Fibroblast of skin of back (primary cell): ENCODE measurements at places on chromosomes 5 and 9.

DNA sequence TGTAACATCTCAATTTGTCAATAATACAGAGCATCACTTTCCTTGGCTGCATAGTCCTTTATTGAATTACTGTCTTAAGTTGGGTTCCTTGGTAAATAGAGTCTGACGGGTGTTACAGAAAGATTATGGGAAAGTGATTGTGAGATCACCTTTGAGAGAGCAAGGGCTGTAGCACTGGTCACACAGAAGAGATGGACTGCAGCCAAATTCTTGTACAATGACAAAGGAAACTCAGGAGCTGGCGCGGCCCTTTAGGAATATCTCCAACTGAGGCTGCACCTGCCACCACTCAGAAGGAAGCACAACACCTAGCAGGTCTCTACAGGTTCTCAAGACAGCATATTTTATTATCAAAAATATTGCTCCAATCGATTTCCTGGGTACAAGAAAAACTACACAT, 350.0 kb upstream of the ISL1 start:
- no peak for DNase-seq

DNA sequence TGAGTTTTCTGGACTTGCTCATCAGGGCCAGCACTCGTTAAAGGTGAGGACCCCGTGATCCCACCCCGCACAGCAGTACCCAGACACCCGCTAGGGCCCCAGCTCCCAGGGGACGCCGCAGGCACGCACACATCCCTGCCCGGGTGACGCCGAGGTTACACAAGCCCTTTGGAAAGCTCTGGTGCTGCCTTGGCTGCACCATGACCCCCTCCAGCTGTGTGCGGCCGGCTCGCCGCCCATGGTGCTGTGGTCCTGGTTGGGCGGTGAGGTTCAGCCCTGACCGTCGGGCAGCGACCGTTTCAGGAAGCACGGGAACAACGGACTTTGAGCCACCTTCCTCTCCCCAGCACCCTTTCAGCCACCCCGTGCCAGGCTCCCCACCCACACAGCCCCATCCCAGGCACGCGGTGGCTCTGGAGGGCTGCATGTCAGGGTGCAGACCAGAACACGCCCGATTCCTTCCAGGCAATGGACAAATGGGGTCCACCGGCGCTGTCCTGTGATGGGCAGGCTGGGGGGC, 7.5 kb upstream of the SLC12A7 start:
- DNase-seq = no peak

- peak; percentile 32 for DNase-seq
Measured at GRCh38 chr9:16262477-16263261, 607.8 kb downstream of the BNC2 start.

DNA sequence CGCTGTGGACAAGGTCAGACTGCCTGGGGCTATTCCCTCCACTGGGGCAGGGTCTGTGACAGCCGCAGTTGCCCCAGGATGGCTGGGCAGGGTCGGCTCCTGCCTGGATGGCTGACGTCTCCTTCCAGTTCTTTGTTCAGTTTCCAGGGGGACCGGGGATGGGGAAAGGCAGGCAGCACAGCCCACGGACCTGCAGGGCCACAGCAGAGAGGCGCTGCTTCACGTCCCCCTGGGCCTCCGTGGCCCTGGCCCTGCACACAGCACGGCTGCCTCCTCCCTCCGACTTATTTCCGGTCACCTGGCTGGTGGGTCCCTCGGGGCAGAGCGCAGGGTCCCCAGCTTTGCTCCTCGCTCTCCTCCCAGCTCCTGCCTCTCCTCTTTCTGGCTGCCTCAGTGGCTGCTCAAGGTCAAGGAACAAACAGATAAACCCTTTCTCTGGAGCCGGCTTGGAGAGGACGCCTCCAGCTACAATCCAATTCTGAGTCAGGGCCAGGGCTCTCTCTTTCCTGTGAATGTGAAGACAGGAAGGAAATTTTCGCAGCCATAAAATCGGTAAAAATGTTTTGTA, 169.7 kb downstream of the C9orf50 start:
- no peak for DNase-seq

- DNase-seq = no peak
Measured at GRCh38 chr5:73899055-73899454, 273.1 kb downstream of the ARHGEF28 start.

DNA sequence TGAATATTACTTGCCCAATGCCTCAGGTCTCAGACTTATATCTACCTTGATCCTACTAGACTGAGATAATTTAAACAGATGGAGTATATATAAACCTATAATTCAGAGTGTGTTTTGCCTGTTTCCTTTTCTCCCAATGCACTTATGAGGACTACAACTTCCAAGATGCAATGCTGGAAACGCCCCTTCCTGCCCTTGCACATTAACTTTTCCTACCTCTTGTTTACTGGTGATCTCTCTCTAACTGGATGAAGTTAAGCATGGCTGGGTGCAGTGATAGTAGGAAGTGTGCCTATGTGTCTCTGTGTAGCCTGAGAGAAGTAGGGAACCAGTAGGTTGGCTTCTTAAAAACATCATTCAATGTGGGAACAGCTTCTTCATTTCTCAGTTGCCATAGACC, 115.2 kb downstream of the SVEP1 start:
- no peak for DNase-seq

GRCh38 chr9:126009047-126009446, 261.9 kb downstream of the PBX3 start:
- DNase-seq = no peak

DNA sequence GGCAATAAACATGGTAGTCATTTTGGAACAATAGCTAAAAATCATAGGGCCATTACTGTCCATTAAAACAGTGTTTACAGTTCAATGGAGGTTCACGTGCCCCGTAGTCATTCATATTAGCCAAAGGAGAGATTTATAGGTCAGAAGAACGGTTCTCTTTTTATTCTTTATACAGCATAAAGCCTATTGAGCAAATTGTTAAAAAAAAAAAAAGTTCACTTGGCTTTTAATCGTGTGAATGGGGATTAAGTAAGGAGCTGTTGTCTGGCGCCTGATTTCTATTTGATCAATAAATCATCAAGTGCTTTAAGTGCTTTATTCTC, 69.1 kb upstream of the TBCA start:
- no peak for DNase-seq

DNA sequence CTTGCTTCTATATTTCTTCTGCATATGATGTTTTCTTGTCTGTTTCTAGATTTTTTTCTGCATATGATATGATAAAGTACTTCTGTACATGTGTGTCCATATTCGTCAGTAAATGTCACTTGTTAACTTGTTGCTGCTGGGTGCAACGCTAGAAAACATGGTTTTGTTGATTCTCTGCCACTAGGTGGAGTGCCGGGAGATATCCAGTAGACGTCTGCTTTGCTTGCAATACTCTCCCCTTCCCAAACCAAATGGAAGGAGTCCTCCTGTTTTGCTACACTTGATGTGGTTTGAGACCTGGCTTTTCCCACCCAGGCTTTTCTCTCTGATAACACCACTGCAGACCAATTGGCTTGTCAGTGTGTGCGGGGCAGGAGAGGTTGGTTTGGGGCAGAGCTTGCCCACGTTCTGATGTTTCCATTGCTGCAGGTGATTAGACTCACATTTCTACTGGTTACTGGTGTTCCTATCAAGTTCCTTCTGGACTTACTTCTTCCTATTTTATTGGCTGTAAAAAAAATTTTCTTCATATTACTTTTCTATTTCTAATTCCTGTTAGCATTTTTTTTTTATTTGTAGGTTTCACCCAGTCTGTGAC, 900.0 kb upstream of the CDH10 start:
- DNase-seq = peak; percentile 12

DNA sequence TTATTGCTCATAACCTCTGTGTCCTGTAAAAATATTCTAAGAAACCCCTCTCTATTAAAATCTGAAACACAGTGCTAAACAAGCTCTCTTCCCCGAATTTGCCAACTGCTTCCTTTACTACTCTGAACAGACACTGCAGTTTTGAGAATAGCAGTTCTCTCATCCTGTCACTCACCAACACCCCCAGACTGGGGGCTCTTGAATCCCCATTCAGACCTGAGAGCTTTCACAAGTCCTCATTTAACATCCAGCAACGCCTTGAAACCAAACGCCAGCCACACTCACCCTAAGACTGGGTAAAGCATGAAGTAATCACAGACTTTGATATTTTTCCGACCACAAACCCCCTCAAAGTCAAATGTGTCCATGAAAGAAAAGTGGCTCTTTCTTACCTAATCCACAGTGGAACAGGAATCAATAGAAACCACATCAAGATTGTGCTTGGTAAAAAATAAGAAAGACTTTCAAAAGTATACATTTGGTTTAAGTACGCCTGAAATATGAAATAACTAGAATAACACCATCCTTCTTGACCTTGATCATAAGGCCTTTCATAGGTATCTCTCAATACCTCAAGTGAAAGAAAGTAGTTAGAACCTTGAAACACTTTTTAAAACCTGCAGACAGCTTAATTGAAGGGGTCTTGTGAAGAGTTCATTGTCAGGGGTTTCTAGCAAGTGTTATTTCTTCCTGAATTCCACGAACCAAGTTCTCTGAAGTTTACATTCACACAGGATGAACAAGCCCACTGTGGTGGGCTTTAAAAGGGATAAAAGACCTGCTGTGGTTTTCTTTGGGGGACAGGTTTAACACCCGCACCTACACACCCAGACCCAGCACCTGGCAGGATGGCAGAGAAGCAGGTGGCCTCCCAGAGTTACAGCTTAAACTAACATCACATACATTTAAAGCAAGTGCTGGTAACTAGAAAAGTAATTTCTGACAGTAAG, 412.6 kb downstream of the MLLT3 start:
- no peak for DNase-seq

- no peak for DNase-seq
Measured at GRCh38 chr5:89071941-89072331, 189.0 kb upstream of the MEF2C start.

GRCh38 chr5:79845448-79846197, 145.4 kb downstream of the MTX3 start:
- DNase-seq = peak; percentile 86

DNA sequence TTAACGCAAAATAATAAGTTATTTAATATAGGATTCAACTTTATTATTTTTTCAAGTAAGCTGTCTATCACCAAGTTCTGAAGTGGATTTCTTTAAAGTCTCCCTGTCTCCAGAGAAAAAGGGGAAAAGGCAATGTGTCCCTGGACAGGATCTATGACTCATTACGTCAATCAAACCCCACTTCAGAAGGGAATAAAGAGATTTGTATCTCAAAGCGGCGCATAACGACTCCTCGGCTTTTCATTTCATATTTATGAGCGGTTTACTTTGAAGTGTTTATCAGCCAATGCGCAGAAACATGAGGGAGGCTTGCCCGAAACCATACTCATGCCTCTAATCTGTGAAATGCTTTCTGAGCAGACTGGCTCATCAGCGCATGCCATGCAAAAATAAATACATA, 938.6 kb upstream of the WWC1 start:
- no peak for DNase-seq

DNA sequence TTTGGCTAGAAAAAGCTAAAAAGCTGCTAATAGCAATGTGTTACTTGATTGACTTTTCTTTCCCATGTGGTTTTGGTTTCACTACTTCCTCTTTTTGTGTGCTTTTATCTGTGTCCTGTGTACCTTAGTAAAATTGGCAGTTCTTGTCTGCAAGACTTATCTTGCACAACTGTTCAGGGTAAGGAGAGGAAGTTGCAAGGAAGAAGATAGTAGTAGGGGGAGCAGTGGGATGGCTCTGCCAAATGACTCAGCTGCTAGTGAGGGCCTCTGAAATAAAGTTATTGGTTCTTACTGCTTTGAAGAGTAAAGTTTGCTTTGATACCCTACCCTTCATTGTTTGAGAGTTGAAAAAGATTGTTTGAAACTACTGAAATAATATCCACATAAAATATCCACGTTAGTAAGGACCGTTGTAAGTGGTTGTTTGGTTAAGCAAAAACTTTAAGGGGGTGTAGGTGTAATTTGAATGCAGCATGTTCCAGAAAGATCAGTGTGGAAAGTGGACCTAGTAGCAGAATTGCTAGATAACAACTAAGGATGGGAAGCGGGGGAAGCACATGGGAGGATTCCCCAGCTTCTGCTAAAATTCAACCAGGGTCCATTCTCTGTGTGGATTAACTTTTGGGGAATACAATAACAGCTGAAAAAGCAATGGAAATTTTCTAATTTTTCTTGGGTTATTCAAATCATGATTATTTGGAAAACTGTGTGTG, 123.5 kb downstream of the SCAMP1 start:
- DNase-seq = no peak

- no peak for DNase-seq
Measured at GRCh38 chr9:100346836-100347235, 5.9 kb downstream of the TEX10 start.

DNA sequence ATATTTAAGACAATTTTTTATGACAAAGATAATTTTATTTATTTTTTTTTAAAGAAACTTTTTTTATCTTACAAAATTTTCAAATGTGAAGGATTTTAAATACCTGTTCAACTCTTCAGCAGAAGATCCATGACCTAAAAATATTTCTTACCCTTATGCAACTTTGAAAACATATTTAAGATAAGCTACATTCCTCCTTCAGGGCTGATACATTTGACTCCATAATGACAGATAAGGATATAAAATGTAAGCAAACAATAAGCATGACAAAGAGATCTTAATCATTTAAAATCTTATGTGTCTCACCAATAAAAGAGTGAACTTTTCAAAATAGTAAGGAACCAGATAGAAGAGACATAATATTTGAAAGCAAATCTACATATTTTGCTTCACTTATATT, 1138.2 kb upstream of the CDH18 start:
- no peak for DNase-seq

GRCh38 chr5:128825826-128826225, 139.5 kb upstream of the SLC27A6 start:
- peak; percentile 54 for DNase-seq

DNA sequence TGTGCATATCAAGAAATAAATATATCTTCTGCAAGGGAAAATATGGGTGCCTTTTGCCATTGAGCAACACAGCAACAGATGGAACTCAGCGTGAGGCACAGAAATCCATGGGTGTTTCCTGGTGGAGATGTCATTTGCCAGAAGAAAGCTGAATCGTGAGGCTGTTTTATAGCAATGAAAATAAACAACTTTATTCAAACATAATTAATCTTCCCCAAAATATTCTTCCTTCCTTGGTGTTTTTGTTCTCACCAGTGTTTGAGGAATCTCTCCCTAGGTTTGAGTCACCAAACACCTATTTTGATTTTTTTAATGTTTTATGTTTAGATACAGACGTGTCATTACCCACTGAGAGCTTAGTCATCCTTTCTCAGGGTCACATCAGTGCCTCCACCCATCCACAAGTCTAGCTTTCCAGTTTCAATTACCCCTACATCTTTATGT, 65.8 kb upstream of the PAPPA start:
- peak; percentile 83 for DNase-seq

DNA sequence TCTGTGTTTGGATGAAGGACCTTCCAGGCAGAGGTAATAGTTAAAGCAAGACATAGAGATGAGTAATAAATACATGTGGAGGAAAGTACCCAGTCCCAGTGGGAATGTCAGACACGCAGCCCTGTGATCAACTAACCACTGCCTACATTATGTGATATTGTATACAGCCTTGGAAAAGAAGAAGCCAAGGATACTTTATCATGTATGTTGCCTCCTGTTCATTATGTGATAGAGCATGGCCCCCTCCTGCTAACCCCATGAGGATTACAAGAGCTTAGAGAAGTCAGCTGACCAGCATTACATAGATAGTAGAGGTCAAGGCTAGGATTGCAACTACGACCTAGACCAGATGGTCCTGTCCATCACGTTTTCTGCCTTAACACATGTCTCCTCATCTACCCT, 497.0 kb upstream of the TNC start:
- DNase-seq = peak; percentile 72
